CD4-positive, alpha-beta T cell treated with Interleukin-6 for 4 hours (primary cell): ENCODE measurements at places on chromosomes 6 and 20.

DNA sequence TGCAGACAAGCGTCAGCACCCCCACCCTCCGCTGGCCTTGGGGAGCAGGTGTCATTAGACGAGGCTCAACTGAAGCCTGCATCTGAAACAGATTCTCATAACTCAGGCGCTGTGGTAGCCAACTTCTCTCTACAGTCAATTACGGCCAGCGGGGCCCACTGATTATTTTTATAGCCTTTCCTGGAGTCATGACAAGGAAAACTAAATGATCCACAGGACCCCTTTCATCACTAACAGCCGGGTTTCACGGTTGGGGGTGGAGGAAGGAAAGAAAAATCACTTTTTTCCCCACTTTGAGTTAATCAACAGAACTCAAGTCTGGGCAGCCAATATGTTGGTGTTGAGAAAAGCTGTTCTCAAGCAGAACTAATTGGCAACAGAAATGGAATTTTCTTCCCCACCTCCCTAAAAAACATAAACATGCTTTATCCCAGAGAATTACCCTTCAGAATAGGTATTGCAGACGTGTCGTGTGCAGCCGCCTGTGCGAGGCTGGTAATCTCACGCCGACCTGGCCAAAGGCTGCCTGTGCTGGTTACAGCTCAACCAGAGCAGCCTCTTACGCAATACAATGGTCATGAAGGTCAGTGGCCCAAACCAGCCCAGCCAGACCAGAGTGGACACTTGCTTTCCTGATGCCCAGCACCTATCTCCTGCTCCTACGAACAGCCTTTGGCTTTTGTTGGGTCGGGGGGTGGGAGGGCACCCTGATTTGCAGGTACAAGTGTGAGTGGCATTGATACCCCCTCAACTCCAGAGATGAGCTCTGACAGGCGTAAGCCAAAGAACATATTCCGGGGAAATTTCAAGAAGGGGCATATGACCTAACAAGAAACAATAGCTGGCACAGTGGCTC, 11.0 kb downstream of the RIPOR3 start:
- no peak for DNase-seq

DNA sequence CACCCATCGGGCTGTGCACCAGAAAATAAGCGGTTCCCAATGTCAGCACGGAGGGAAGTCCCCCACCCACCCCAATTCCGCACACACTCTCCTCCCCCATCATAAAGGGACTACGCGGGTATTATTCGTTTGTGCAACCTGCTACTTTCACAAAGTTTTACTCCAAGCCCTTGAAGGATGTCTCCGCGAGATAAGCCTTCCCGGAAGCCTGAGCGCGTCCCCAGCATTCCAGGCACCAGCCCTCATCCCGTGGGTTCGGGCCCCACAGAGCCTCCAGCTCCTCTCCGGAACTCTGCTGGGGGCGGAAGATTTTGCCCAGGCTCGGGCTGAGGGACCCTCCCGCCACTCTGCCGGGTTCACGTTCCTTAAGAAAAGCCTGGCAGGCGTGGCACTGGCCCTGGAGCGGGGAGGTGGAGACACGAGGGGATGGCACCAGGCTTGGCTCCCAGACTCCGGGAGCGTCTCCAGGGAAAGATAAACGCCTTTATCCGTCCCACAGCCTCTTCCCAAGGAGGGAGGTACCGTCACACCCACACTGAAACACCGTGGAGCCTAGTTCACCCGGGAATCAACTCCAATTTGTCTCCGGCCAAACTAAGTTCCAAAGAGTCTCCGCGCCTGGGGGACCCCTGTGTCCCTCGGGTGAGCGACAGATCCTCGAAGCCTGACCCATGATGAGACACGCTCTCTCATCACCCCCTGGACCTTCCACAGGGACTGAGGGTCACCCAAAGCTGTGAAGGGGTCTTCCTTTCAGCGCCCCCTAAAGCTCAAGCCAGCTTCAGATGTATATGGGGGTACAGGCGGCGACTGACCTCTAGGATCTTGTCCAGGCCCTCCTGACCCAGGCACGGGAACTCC, 934 bp downstream of the KCNK5 start:
- DNase-seq = no peak

DNA sequence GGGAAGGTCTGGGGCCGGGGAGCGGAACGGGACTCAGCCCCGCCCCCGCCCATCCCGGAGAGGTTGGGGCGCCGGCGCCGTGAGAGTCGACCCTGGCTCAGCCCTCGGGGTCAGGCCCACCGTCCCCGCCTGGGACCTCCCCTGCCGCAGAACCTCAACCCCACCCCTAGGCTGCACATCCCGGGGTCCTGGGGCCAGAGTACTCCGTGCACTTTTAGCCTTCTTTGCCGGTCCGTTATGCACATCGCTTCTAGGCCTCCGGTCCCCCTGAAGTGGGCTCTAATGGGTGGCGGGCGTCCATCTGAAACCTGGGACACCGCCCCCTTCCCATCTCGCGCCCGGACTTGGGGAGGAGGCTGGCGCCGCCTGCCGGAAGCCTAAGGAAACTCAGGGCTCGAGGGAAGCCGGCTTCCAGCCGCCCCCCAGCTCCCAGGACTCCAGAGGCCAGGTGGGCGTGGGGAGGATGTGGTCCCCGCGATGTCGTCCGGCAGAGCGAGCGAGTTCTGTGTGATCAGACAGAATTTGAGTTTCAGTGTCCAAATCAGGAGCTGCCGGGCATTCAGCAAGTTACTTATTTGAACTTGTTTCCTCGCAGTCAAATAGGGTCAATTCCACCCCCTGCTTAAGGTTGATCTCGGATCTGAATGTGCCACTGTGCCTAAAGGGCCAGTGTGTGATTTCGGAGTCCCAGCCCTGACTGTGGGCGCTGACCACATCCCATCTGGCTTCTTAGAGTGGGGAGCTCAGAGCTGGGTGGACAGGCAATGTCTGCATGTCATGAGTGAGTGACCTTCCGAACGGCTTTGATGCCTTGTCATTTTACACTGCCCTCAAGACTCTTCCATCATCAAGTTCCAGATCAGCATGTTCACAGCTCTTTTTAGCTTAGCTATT, 47.6 kb downstream of the CPXM1 start:
- DNase-seq = peak; percentile 65

DNA sequence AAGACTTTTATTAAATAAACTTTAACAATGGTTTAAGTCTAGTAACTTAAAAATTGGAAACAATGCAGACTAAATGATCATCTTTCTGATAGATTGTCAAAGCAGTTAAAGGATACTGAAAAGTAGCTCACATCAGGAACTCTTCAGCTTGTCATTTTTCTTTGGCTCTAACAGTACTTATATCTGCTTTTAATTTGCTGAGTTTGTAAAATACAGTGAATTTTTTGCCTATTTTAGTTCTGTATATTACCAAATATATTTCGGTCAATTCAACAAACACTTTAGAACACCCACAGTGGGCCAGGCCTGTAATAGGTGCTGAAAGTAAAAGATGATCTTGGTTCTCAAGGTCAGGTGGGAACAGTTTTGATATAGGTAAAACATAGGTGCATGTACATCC, 22.3 kb downstream of the MKKS start:
- DNase-seq = no peak

GRCh38 chr6:110859335-110859792, 15.2 kb upstream of the AMD1 start:
- peak; percentile 12 for DNase-seq

- no peak for DNase-seq
These were observed 181.2 kb downstream of the AIG1 start for GRCh38 chr6:143241911-143242310.

- DNase-seq = no peak
These were observed 28.4 kb downstream of the COL19A1 start for GRCh38 chr6:69894578-69895347.

- DNase-seq = no peak
These were observed 170.7 kb downstream of the DOK5 start for GRCh38 chr20:54646156-54646517.

GRCh38 chr20:53708129-53708968, 114.7 kb upstream of the ZNF217 start:
- peak; percentile 36 for DNase-seq

DNA sequence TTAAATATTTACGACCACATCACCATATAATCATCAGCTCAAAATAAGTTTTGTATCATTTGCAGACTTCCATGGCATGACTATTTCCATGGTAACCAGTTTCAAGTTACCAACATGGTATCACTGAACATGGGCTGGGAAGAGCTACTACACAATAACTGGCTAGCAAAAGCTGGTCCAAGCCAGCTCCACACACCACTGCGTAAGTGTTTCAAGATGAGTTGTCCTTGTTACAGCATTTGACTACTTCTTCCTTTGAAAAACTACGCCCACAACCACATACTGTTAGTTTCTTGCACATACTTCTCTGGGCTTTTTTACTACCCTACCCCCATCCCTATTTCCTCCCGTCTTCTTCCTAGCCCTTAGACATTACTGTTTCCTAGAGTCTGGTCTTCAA, 8.5 kb downstream of the CD164 start:
- no peak for DNase-seq

DNA sequence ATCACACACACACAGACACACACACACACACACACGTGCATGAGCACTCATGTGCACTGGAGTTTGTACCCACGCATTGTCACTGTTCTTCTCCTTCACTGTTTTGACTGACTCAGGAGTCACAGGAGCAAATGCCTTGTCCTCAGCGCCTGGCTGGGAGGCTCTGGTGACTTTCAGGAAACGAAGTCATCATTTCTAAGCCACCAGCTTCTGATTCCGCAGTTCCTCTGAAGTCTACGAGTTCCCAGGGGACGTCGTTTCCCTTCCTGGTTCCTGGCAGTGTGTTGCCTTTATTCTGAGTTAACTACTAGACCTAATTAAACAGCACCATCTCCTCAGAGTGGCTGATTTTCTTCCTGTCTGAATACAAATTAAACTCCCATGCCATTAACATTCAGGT, 82.2 kb upstream of the PMEPA1 start:
- no peak for DNase-seq

GRCh38 chr20:51639206-51639832, 96.8 kb upstream of the NFATC2 start:
- peak; percentile 37 for DNase-seq

GRCh38 chr6:110545081-110545872, 68.9 kb upstream of the SLC22A16 start:
- DNase-seq = no peak

- DNase-seq = no peak
These were observed 8.6 kb upstream of the SERPINB6 start for GRCh38 chr6:2979819-2980464.

- DNase-seq = no peak
These were observed 47.5 kb upstream of the PROKR2 start for GRCh38 chr20:5364136-5364821.

DNA sequence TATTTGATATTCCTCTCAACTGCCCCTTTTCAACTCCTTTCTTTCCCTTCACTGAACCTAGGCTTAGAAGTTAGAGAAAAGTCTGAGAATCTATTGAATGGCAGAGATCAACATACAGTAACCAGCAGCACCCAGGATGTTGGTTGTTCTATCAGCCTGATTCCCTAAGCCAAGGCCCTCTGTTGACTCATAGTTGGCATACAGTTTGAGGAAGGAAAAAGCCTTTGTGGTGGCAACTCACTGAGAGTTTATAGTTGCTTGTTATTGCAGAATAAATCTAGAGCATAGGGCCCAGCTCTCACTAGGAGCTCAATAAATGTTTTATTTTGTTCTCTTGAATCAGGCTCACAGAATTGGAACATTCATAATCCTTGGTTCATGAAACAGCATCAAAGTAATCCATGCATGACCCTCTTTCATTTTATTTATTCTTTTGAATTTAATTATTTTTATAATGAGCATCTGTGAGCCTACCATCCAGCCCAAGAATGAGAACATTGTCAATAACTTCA, 119.1 kb upstream of the ADGRF1 start:
- no peak for DNase-seq

GRCh38 chr20:50528804-50529351, 18.7 kb downstream of the PTPN1 start:
- no peak for DNase-seq

DNA sequence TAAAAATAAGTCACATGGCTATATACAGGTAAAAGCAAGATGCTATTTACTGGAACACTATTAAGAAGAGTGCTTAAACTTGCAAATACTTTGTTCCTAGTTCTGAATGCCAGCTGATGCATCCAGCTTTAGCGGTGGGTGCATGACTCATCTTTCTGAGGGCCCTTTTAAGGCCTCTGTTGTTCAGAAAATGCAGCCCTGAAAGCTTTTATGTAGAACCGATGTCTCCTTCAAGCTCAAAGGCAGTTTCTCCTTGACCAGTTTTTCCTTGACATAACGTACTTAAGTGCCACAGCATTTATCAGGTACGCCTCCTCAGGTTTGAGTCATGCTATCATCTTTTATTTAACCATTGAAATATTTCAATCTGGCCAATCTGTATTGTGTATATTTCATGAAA, 82.8 kb downstream of the MLIP start:
- DNase-seq = no peak

- DNase-seq = no peak
These were observed 35.9 kb upstream of the PRL start for GRCh38 chr6:22332711-22333110.

DNA sequence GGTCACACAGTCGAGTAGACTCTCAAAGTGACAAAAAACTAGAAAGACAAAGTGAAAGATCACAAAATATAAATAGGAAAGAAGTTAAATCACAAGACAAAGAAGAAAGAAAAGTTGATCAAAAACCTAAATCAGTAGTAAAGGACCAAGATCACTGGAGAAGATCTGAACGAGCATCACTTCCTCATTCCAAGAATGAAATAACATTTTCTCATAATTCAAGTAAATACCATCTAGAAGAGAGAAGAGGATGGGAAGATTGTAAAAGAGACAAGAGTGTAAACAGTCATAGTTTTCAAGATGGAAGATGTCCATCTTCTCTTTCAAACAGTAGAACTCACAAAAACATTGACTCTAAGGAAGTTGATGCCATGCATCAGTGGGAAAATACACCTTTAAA, 31.6 kb upstream of the GJA10 start:
- DNase-seq = no peak

GRCh38 chr6:398558-399078, 7.1 kb downstream of the IRF4 start:
- no peak for DNase-seq

GRCh38 chr20:13800728-13801134, 15.9 kb downstream of the NDUFAF5 start:
- DNase-seq = no peak

DNA sequence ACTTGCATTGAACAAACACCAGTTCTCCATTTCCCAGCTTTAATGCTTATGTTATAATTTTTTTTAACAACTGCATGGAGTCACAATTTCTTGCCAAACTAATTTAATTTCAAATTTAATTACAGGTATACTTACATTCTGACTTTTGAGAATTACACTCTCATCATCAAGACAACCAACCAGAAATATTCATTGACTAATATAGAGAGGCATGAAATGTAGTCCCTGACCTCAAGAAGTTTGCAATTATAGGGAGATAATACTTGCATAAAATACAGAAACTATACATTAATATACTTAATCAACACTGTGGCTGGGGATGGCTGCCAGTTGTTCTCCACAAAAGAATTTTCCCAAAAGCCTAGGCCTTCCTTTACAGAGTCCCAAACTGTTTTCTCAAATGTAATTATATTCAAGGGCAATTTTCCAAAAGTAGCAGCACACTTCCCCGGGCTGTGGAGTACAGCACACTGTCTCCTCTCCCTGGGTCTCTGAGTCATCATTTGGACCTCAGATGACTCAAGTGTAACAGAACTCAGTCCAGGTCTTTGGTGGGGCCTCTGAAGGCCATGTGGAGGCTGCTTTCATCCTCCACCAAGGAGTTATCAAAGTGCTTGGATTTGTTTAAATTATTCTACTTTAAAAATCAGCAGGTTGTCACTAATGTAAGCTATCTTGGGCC, 114.1 kb downstream of the KIF16B start:
- DNase-seq = no peak

- no peak for DNase-seq
These were observed 62.7 kb upstream of the ZNF133 start for GRCh38 chr20:18225632-18226031.
